Renal pelvis (tissue), 12 donors: ENCODE measurements at places on chromosomes 4 and X. TPM values are rescaled to one million over a fixed set of nuclear protein-coding genes. Genes with fewer than 3 reads are reported as not detected.
A peak's percentile ranks its signal among the peaks of the same experiment; 100 is the strongest.

Gene CDX4
- polyA plus RNA-seq = not detected

DNA sequence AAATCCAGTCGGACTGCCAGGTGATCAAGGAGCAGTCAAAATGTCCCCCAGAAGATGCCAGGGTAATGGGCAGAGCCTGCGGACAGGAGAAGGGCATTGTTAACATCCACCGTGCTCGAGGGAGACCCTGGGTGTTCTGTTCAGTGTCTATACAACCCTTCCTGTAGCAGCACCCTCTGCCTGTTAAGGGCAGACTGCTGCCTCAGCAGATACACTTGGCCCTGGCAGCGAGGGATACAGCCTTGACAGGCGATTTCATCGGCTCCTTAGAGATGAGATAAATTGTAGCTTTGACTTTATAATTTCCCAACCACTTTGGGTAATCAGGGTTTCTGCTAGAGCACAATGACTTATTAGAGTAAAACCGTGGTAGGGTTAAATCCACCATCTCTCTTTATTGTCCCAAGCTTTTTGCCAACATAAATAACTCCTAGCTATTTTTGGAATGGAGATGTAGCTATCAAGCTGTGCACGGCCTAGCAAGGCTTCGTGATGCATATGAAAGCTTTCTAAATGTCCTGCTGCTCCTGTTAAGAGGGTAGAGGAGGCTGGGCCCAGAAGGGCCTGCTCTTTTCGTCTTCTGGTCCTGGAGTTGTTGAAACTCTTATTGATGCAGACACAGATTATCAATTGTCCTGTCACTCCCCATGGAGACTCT, 195.9 kb downstream of the CPEB2 start:
- DNase-seq = peak; percentile 23

GRCh38 chr4:146095091-146095690, 80.3 kb upstream of the LSM6 start:
- no peak for DNase-seq

GRCh38 chr4:46329118-46329976, 60.6 kb downstream of the GABRA2 start:
- peak; percentile 53 for DNase-seq

Gene NDNF
- 56.9 TPM for polyA plus RNA-seq

Gene DKK2
- 1.2 TPM for polyA plus RNA-seq

GRCh38 chr4:108567831-108568230, 52.5 kb upstream of the RPL34 start:
- no peak for DNase-seq

Gene RBMX2
- 39.1 TPM for polyA plus RNA-seq

- no peak for DNase-seq
Measured at GRCh38 chr4:2096073-2096609, 37.0 kb downstream of the NAT8L start.

DNA sequence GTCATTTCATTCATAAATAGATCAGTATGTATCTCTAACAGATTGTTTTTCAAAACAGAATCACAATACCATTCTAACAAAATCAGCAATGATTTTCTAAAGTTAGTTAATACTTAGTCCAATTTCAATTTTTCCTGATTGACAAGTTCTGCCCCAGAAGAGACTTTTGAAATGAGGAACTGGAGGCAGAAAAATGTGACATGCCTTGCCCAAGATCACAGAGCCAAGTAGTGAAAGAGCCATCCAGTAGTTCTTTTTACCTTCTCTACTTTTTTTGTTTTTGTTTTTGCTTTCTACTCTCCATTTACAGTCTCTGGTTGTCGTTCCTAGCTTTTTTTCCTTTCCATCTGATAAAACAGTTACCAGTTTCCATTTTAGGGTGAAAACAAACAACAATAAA, 129.3 kb upstream of the TMEM164 start:
- DNase-seq = no peak

GRCh38 chr4:36677874-36678273, 396.5 kb downstream of the DTHD1 start:
- DNase-seq = no peak

DNA sequence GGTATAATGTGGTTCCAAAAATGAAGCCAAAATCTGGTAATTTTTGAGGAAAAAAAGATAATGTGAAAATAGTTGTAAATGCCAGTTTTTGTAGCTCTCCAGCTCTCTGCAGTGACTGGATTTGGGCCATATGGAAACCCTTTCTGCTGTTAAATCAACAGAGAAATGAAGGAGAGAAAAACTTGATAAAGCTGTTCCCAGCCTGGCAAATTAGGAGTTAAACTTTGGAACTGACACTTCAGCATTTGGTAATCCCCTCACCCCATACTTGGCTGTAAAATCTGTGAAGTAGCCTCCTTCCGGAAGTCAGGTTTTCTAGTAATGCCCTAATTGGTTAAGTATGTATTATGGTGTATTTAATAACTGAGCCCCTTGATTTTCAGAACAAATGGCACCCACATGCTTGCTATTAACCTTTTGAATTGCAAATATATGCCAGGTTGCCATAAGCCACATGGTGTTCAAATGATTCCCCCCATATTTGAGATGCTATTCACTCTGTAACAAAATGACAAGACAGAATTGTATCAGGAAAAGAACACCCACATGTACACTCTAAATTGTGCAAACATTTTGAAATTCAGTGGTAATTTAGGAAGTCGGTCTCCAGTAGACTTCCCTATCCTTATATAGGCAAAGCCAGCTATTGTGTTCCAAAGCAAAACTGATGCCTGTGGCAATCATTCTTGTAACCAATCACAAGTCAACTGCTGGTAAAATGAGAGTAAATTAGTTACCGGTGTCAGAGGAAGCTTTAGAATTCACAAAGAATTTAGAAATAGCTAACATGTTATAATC, 96.3 kb upstream of the ADAMTS3 start:
- no peak for DNase-seq

Gene SYNPO2
- 15.5 TPM for polyA plus RNA-seq

DNA sequence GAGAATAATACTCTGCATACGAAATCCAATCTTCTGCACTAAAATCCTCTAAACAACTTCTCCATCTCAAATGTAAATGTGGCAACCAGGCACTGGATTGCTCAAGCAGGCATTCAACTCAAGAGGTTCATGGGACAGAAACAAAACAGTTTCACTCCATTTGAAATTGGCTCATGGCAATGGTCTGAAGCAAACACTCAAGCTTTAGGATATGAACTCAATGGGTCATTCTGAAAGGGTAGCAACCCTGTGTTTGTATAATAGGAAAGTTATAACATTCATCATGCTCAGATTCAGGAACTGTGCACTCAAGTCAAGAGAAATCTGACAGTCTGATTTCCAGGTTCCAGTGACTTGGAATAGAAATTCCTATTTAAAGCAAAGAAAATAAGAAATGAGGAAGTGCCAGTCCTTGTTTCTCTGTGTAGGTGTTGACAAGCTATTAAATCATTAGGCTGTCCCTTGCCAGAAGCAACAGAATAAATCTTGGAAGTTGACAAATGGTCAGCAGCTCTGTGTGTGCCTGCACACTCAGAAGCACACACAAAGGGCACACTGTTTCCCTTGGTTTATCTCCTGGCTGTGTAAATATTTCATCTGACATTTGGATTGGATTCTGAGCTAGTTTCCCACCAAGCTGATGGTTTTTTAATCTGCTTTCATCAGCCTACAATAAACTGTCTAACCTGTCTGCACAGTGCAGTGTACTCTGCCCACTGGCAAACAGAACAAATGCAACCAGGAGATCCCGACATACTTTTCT, 75.9 kb upstream of the CITED1 start:
- peak; percentile 47 for DNase-seq

GRCh38 chr4:183287309-183287659, 32.8 kb downstream of the CLDN22 start:
- no peak for DNase-seq

DNA sequence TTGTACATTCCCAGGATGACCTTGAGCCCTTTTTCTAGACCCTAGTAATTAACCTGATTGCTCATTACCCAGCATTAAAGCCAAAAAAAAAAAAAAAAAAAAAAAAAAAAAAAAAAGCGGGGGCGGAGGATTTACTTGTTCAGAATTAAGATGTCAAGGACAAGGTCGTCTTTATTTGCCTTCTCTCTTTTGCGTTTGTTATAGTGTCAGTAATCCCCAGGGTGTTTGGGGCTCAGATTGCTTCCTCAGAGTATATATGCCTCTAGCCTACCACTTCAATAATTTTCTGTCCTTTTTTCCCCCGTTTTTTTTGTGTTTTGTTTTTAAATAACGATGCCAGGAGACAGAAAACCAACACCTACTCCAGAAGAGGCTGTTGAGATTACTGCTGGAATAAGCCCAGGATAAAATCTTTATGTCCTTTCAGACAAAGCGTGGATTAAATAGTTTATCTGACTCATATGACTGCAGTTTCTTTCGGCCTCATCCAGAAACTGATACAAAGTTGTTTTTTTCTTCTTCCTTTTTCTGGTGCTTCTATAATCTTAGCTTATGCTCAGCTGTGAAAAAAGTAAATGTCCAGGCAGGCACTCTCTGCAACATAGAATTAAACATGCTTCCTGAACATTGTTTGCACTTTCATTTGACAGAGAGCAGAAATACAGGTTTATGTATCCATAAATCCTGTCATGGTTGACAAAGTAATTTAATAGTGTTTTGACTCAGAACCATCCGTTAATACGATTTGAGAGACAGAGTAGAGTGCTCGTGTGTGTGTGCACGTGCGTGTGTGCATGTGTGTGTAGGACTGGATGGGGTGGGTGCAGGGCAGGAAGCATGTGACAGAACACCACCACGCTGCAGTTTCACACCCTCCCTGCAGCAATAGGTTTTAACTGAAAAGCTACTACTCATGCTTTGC, 138.6 kb downstream of the AFF1 start:
- no peak for DNase-seq

Gene NFKB1
- polyA plus RNA-seq = 27.8 TPM

- no peak for DNase-seq
Measured at GRCh38 chrX:55778322-55778721, 60.8 kb downstream of the RRAGB start.

DNA sequence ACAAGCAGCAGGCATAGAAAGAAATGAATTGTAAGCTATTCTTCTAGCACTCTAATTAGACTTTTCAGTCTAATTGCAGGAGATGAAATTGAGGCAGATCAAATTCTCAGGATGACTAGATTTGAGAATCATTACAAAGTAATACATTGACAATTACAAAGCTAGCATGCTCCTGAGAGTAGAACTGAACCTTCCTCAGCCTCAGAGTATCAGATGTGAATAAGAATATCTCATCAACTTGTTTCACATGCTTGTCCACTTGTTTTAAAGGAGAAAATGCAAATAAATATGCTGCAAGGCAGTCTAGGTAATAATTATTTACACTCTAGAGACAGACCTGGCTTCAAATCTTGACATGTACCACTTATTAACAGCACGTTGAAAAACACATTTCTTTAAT, 491.0 kb upstream of the MAGEB2 start:
- no peak for DNase-seq

DNA sequence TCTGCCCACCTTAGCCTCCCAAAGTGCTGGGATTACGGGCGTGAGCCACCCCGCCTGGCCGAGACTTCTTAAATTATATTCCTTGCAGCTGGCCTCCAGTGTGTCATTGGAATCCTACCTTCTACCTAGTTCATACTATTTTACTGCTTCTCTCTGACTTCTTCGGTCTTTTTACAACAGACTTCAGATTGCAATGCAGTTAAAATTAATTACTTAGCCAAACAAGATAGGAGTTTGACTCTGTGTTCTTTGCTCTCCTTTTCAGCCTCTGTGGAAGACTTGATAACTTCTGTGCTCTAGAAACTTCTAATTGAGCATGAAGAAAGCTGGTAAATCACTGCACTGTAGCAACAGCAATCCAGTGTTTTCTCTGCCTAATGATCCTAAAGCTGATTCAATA, 199.5 kb downstream of the GASK1B start:
- DNase-seq = no peak

DNA sequence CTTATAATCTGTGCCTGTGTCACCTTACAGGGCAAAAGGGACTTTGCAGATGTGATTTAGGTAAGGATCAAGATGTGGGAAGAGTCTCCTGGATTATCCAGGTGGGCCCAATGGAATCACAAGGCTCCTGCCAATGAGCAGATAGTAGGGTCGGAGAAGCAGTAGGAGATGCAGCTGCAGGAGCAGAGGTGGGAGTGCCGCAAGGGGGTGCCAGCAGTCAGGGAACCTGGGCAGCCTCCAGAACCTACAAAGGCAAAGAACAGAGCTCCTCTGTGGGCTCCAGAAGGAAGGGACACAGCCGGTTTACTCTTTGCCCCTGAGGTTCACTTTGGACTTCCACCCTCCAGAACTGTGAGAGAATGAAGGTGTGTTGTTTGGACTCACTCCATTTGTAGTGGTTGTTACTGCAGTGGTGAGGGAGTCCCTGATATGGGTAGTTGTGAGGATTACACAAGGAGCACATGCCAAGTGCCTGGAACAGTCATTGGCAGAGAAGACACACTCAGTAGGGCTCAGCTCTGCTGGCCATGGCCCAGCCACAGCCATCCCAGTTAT, 318.5 kb downstream of the EVC2 start:
- DNase-seq = no peak

DNA sequence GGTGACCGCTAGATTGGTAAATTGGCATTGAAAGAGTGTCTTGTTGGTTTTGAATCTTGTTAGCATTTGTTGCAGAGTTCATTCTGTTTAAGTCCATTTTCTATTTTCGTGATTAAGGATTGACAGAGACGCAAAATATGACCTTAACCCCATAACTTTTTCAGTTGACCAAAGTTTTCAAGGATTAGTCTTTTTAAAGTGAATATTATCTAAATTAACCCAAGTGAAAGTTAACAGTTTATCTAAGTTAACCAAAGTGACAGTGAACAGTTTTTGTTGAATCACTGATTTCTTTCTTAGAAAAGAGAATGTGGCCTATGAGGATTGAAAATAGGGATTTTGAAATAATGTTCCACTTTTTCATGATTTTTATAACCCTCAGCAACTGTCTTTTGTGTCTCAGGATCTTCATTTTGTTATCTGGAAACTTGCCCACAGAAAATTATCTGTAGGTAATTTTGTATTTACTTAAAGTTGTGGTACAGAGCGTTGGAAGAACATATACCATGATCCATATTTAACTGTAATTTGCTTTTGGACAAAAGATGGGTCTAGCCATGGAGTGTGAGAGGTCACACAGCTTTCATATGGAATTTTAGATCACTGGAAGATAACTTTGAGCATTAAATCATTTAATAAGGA, 3.3 kb downstream of the CPEB2 start:
- no peak for DNase-seq

GRCh38 chrX:115702982-115703381, 142.0 kb downstream of the PLS3 start:
- no peak for DNase-seq

GRCh38 chr4:1245481-1246051, 3.4 kb downstream of the CTBP1 start:
- DNase-seq = no peak

DNA sequence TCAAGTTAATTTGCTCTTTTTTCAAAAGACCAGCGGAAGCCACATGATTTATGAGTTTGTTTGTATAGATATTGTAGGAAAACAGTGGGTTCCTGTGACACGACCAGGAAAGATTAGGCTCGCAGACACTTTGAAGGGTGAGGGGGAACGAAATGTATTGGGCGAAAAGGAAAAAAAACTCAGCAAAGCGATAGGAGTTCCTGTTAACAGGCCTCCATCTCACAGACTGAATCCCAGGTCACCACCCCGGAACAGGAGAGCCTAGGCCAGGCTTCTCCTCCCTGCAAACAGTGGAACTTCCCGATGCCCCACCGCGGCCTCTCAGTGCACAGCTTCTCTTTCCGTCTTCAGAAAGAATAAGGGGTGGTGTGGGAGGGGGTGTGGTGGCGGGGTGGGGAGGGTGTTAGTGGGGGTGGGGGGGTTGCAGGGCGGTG, 181.8 kb upstream of the GPRIN3 start:
- DNase-seq = no peak
